Right cardiac atrium (tissue), 5 donors: ENCODE measurements at places on chromosomes 3 and 15.

- DNase-seq = no peak
Observed at GRCh38 chr15:44328135-44328534, 39.6 kb downstream of the GOLM2 start.

DNA sequence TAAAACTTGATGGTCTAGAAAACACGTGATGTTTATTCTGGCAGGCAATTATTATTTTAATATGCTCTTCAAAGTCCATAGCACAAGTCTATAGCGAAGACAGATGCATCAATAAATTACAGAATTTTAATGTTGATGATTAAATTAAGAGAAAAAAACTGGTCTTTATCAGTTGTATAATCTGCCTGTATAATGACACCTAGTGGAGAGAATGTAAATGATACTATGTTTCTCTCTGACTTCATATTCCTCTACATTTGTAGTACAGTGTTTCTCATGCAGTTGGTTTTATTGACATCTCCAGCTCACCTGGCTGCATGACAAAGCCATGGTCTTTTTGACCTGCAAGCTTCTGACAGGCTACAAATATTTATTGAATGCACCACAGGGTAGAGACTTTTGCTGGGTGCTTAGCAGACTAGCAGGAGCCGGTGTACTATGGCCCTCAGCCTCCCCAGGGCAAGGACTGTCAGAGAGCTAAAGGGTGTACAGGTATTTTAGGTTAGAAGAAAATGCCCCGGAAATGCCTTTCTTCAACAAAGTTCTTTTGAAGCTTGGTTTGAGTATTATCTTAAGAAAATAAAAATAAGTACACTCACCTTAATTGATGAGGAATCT lies 289.9 kb downstream of the GAP43 start:
- DNase-seq = no peak

DNA sequence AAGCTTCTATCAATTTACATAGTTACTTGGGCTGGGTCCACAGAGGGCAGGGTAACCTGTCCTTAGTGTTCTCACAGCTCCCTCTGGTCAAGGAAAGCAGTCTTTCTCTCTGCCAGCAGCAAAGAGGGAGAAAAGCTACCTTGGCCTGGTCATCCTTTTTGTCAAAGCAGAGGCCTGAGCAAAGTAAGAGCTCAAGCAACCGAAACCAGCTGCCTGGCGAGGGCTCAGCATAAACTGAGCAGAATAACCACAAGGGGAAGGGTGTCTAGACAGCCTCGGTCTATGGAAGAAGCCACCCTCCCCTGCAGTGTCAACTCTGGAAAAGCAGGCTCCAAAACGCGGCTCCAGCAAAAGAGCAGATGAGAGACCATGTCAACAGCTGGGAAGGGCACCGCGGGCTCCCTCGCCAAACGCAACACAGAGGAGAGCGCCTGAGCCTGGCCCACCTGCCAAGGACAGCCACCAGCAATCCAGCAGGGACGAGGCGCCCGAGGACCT lies 17.4 kb downstream of the LRIG1 start:
- peak; percentile 69 for DNase-seq

DNA sequence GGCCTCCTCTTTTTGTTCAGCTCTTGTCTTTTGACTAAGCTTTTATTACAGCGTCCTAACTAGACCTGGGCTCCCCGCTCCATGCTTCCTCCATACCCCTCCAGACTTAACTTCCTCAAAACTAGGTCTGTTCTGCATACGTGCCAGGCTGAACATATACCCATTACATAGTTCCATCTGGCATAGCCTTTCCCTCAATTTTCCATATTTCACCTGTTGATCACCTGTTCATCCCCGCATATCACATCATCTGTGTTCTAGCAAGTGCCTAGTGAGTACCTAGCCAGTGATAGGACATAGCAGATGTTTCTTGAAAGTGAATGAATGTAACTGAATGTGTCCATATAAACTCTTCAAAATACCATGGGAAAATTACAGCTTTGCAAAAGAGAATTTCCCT lies 36.0 kb downstream of the PARP14 start:
- no peak for DNase-seq

- DNase-seq = peak; percentile 23
Observed at GRCh38 chr3:49265661-49266386, 11.2 kb downstream of the C3orf62 start.

GRCh38 chr15:86278586-86278985 lies 198.9 kb downstream of the AGBL1 start:
- DNase-seq = no peak

DNA sequence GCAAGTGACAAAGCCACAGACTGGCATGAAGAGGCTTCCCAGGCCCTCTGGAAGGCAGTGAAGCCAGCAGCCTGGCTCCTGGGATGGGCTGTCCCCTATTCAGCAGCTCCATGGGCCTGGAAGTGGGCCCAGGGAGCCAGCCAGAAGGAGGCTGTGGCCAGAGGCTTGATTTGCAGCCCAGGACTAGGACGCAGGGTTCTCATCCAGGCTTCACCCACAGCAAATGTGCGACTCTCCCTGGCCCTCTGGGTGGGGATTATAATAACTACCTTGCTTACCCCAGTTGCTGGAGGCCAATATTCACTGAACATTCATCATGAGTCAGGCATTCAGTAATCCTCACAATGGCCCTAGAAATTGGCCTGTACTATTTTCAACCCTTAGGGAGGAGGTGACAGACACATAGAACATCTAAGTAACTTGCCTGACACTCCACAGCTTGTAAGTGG lies 24.6 kb upstream of the SRP14 start:
- DNase-seq = peak; percentile 89

DNA sequence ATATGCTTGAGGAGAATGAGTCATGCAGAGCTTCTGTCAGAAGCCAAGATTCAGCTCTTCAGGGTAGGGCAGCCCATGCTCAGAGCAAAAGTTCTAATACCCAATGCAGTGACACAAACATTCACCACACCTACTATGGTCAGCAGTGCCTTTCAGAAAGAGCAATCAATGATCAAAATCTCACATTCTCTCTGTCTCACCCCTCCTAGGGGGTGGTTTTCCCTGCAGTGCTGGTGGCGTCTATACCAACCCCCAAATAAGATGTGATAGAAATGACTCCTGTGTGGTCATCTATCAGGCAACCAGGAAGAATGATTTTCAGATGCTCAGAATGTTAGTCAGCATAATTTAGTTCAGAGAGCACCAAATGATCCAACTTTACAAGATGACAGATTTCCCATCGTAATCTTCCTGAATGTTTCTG lies 385.3 kb downstream of the NTRK3 start:
- no peak for DNase-seq

DNA sequence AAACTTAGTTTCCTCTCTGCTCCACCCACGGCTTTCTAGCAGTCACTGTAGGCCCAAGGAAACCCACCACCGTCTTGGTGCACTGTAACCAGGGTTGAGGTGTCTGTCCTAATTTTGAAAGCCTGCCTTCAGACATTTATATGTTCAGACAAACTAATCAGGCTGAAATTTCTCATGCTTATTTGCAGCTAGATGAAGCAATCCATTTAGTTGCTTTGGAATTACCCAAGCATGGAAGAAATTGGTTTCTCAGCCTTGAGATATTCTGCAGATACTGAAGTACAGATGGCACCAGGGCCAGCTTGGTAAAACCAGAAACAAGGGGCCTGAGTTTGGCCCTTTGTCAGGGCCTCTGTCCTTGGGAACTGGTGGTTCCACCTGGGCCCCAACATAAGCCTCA lies 105.4 kb downstream of the CACNA1D start:
- no peak for DNase-seq

GRCh38 chr3:57889807-57890206 lies 118.4 kb upstream of the FLNB start:
- no peak for DNase-seq

DNA sequence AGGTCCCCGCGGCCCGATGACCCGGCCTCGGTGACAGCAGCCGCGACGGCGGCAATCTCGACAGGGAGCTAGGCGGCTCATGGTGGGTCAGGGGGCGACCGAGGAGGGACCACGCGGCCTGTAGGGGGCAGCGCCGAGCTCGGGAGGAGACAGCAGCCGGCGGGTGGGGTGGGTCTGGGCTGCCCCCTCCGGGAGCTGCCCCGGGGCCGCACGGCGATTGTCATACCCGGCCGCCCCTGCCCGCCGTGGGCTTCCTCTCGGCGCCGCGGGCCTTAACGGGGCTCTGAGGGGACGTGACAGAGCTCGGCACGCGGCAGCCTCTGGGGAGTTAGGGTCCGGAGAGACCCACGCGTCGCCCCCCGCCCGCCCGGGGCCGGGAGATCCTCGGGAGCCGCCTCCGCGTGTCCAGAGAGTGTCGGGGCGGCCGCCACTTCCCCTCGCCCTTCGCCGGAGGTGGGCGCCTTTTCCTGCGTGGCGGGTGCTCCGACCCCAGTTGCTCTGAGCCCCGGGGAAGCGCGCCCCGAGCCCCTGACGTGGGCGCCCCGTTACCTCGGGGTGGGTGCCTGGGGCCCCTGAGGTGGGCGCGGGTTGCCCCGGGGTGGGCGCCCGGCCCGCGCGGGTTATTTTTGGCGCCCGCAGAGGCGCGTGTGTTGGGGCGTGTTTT lies 539 bp upstream of the PLCL2 start:
- peak; percentile 78 for DNase-seq

- no peak for DNase-seq
Observed at GRCh38 chr3:110886222-110886893, 185.3 kb upstream of the NECTIN3 start.

- no peak for DNase-seq
Observed at GRCh38 chr3:37751967-37752648, 109.6 kb upstream of the CTDSPL start.

- DNase-seq = no peak
Observed at GRCh38 chr15:80608688-80609087, 86.4 kb upstream of the ABHD17C start.

GRCh38 chr3:157418104-157418503 lies 18.5 kb upstream of the PTX3 start:
- no peak for DNase-seq

DNA sequence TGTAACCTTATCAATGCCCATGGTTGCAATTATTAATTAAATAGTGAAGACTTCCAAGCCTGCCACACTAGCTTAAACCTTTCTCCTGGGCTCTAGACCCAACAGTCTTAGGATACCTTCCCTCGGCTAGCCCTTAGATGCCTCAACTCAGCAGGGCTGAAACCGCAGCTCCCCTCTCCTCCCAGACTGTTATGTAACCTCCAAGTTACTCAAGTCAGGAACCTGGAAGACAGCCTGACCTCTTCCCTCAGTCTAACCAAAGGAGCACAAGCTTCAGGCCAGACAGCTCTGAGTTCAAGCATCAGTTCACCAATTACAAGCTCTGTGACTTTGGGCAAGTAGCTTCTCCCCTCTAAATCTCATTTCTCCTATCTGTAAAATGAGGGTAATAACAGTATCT lies 70.5 kb upstream of the HACD2 start:
- DNase-seq = no peak

GRCh38 chr3:45105855-45106671 lies 40.1 kb downstream of the CDCP1 start:
- DNase-seq = no peak

- no peak for DNase-seq
Observed at GRCh38 chr3:190361791-190362190, 26.2 kb upstream of the CLDN16 start.

- no peak for DNase-seq
Observed at GRCh38 chr15:85691350-85692240, 103.1 kb downstream of the KLHL25 start.

GRCh38 chr3:120909602-120909878 lies 1.5 kb downstream of the STXBP5L start:
- no peak for DNase-seq

- peak; percentile 77 for DNase-seq
Observed at GRCh38 chr3:172673210-172673679, 37.6 kb downstream of the NCEH1 start.

GRCh38 chr3:172280406-172281051 lies 167.7 kb downstream of the GHSR start:
- DNase-seq = no peak

DNA sequence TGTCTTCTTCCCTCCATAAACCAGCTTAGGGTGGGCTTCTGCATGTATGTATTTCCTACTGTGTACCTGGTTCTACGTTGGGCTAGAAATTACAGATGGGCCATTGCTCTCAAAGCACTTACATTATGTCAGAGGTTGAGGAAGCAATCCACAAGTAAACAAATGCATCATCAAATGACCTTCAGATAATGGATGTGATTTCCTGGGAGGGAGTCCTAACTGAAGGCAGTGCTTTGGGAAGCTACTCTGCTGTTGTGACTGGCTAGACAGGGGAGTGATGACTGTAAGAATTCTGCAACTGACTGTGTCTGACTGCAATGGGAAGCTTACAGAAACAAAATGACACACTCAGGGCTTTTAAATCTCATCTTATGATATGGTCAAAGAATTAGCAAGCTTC lies 71.0 kb upstream of the PRR23E start:
- no peak for DNase-seq

DNA sequence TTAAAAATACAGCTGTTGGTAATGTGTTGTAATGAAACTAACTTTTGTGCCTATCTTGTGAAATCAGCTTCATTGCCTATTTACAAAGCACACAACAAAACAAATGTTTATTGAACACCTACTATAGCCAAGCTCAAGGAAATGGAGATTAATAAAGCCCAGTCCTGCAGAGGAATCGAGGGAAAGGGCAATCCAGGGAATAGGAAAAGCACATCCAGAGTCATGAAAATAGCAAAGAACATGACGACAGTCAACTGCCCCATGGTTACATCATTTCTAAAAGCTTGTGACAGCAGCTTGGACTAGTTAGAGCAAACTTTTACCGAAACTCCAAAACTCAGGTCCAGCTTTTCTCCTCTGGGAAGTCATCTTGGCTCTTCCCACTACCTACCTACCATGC lies 157.3 kb downstream of the LIPC start:
- DNase-seq = no peak

GRCh38 chr15:46856839-46857502 lies 860.3 kb upstream of the SEMA6D start:
- no peak for DNase-seq

DNA sequence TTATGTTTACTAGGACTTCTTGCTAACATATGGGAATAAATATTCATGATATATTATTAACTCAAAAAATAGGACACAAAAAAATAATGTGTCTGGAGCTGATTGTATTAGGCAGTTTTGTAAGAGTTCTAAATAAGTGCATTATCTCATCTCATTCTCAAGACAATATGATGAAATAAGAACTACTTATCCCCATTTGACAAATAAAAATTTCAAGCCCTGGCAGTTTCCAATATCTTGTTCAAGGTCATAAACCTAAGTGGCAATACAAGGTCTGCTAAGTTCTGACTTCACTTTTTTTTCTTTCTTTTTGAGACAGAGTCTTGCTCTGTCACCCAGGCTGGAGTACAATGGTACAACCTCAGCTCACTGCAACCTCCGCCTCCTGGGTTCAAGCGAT lies 18.3 kb downstream of the RPN1 start:
- DNase-seq = no peak

DNA sequence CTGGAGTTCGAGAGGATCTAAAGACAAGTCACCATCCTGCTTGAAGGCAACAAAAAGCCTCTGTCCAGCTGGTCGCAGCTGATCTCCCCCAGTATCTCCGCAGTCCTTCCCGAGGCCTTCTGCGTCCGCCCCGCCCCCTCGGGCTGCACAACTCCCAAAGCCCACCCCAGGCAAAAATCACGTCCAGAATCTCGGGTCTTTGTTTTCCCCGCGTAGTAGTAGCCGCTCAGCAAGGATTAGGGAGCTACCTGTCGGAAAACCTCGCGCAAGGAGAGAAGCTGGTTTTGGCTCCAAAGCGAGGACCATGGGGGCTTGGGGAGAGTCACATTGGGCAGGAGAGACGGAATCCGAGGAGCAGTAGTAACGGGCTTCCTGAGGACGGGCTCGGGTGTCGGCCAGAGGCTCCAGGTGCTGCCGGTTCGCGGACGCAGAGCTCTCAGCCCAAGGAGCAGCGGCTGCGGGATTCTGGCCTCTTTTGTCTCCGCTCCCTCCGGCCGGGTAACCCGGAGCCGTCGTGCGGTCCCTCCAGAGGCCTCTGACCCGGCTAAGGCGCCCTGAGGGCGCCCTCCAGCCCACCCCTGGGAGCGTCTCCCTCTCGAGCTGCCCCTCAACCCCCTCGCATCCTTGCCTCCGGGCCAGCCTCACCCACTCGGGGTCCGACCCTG lies 401 bp downstream of the ZSCAN29 start:
- DNase-seq = peak; percentile 29
